ENCODE measurements at places on chromosomes 7 and 10.

GRCh38 chr7:119748251-119748860 lies 524.6 kb upstream of the KCND2 start:
- no peak for DNase-seq

DNA sequence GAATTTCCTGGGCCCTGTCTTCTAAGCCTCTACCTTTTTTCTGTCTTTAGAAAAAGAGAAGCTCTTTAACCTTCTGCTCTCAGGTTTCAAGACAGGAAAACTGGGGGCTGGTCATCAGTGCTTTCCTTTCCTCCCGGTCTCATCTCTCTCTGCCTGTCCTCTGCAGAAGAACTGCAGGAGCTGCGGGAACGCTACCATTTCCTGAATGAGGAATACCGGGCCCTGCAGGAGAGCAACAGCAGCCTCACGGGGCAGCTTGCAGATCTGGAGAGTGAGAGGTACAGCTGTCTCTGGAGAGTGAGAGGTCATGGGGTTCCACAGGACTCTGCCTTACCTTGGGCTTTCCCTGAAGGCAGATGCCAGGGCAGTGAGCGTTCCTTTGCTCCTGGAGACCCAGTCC lies 12.7 kb downstream of the CCDC136 start:
- DNase-seq: no peak

GRCh38 chr7:45153233-45153632 lies 4.4 kb upstream of the RAMP3 start:
- DNase-seq: no peak

DNA sequence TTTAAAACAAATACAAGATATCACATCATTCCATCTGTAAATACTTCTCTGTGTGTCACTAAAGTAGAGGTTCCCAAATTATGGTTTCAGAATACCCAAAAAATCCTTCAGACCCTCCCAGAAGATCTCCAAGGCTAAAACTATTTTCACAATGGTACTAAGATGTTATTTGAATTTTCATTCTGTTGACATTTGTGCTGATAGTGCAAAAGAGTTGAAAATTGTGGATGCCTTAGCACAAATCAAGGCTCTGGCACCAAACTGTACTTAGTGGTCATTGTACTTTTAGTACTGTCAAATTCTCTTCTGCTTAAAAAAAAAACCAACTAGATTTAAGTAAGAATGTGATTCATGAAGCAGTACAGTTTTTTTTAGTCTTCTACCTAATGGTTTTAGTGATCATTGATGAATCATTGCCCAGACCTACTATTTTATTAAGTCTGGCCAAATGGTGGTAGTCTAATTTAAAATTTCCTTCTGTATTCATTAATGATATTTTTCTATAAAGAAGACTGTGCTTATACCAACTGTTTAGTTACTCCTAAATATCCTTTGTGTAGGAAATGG lies 50.5 kb downstream of the TPST1 start:
- DNase-seq: no peak

GRCh38 chr7:144826208-144826607 lies 9.6 kb downstream of the TPK1 start:
- no peak for DNase-seq

DNA sequence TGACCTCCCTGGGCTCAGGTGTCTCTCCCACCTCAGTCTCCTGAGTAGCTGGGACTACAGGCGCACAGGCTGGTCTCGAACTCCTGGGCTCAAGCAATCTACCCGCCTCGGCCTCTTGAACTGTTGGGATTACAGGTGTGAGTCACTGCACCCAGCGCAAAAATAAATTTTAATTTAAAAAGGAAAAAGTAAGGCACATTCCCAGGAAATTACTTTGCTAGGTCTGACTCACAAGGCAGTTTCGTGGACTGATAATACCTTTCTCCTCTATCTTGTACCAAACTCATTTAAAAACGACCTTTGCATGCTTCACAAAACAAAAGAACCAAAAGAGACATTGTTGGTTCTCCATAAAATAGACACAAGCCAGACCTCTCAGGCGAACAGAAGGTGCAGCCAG lies 29.7 kb downstream of the PARP12 start:
- DNase-seq: no peak

DNA sequence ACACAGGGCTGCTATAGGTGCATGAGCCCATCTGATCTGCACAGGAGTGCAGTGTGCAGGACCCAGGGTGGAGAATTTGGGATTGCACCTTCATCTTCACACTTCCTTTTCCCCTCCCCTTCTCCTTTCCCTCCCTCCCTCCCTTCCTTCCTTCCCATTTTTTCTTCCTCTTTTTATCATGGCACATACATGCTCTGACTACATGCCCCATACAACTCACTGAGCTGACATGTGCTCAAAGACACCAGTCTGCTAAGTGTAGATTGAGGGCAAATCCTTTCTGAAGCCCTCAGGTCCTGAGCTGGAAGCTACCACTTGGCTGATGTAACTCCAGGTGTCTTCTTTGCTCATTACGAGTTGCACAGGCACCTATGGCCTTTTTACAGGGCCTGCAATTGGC lies 365.3 kb upstream of the ZNF32 start:
- no peak for DNase-seq

DNA sequence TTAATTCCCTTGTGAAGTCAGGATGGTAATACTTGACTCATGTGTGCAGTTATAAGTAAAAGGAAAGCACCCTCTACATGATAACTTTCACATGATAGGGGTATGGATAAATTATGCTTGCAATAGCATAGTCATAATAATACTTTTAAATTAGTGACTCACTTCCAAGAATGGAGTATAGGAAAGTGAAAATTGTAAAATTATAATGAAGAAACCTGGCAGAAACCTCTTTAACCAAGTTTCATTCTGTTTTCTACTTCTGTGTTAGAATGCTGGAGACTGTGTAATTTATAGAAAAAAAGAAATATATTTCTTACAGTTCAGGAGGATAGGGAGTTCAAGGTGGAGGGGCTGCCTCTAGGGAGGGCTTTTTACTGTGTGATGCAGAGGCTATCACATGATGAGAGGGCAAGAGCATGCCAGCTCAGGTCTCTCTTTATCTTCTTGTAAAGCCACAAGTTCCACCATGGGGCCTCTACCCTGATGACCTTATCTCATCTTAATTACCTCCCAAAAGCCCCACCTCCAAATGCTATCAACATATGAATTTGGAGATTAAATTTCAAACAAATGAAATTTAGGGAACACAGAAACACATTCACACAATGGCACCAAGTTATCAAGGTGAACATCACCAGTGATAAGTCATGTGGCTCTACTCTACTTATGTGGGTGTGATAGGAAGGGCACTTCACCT lies 43.2 kb downstream of the HDAC9 start:
- no peak for DNase-seq

- no peak for DNase-seq
These were observed 72.5 kb upstream of the KCNMA1 start for GRCh38 chr10:77710081-77710551.

DNA sequence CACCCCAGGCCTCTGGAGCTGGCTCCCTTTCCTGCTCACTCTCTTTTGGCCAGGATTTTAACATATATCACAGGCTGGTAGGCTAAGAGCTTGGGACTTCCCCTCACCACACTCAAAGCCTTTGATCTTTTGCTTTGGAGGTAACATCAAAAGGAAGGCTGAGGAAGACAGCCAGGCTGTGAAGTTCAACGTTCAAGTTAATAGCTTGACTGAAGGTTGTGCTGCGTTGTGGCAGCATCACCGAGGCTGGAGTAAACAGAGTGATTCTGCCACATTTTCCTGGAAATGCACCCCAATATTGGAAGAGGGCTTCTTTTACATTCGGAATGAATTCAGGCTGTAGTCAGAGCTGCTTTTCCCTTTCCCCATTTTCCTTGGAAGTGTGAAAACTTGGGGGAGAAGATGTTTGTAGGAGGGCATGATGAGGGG lies 57.3 kb downstream of the TCF7L2 start:
- DNase-seq: peak; percentile 19

GRCh38 chr7:44372560-44373417 lies 47.4 kb upstream of the CAMK2B start:
- DNase-seq: no peak

- no peak for DNase-seq
These were observed at the start of gene OIT3 for GRCh38 chr10:72893136-72893798. Gene OIT3 (plus strand): TSS chr10:72893739. CDS start chr10:72893799, 60 bp downstream.

GRCh38 chr7:119967221-119967620 lies 305.8 kb upstream of the KCND2 start:
- no peak for DNase-seq

GRCh38 chr7:17131060-17131345 lies 167.4 kb upstream of the AHR start:
- DNase-seq: no peak

GRCh38 chr7:31545549-31545948 lies 31.7 kb downstream of the ITPRID1 start:
- no peak for DNase-seq

DNA sequence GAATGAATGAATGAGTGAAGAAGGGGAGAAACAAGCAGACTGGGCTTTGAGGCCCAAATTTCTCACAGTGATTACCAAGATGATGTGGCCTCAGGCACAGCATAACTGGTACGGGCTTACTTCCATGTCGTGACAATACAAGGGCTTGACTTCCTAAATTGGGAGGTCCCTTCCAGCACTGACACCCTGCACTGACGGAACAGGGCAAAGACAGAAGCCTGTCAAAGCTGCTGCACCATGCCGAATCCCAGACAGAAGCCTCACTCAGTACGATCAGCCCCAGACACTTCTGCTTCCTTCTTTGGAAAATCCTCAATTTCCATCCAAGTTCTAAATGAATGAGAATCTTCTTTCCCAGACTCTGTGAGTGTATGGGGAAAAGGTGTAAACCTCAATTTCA lies 51.9 kb downstream of the GNA12 start:
- no peak for DNase-seq

DNA sequence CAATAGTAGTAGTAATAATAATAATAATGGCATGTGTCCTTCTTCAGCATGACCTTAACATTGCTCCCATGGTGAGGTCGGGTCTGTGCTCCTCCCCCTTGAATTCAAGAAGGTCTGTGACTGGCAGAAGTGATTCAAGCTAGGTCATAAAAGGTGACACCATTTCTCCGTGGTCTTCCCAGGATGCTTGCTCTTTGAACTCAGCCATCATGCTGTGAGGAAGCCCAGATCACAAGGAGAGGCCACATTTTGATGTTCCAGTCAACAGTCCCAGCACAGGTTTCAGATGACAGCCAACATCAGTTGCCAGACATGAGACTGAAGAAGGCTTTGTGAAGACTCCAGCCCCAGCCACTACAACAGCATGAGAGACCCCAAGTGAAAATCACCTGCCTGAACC lies 83.9 kb downstream of the SEPTIN14 start:
- DNase-seq: no peak

- no peak for DNase-seq
These were observed 748.7 kb downstream of the AUTS2 start for GRCh38 chr7:70346844-70347462.

GRCh38 chr7:131072505-131073091 lies 255.1 kb upstream of the MKLN1 start:
- DNase-seq: no peak

GRCh38 chr10:119412244-119413092 lies 130.1 kb downstream of the RGS10 start:
- no peak for DNase-seq

- no peak for DNase-seq
These were observed 107.8 kb downstream of the TBXAS1 start for GRCh38 chr7:139936760-139937310.
